ENCODE measurements at places on chromosomes 7 and 10.

GRCh38 chr7:88042157-88042556 lies 108.1 kb downstream of the ADAM22 start:
- H3K4me1 ChIP-seq, result no peaks in the 10 kb centered on the region
- H3K27me3 ChIP-seq, result no peaks in the 10 kb centered on the region
- H3K27ac ChIP-seq, result no peak overlapping the region

- no peaks in the 10 kb centered on the region for H3K4me1 ChIP-seq
- H3K27me3 ChIP-seq, result no peaks in the 10 kb centered on the region
- DNase-seq, result no peak
- H3K36me3 ChIP-seq, result no peaks in the 10 kb centered on the region
- no peak overlapping the region for H3K4me3 ChIP-seq
These were observed 290.4 kb downstream of the IPMK start for GRCh38 chr10:57977262-57977661.

DNA sequence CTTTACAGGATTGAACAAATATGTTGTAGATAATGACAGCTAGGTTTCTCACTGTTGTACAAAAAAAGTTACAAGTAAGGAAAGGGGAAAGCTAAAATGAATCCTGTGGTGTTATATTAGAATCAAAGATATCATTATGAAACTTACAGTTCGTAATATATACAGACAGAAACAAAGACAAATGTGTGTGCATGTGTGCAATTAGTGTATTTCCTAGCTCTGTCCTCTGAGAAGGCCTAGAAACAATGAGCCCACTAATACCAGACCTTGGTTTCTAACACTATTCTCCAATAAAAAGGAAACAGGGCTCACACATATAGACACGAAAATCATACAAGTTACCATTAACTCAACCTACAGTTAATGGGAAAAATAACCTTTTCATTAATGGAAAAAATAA lies 8.0 kb downstream of the KDM7A start:
- no peak for DNase-seq
- H3K27me3 ChIP-seq, result no peaks in the 10 kb centered on the region

GRCh38 chr7:80439894-80440821 lies 71.7 kb downstream of the GNAT3 start:
- no peak for DNase-seq
- H3K27me3 ChIP-seq, result no peaks in the 10 kb centered on the region
- H3K27ac ChIP-seq, result no peak overlapping the region

- H3K27me3 ChIP-seq, result no peaks in the 10 kb centered on the region
- no peak overlapping the region for H3K27ac ChIP-seq
- no peak overlapping the region for H3K4me3 ChIP-seq
- no peaks in the 10 kb centered on the region for H3K36me3 ChIP-seq
These were observed 127.1 kb downstream of the KMT2E start for GRCh38 chr7:105141068-105141467.

DNA sequence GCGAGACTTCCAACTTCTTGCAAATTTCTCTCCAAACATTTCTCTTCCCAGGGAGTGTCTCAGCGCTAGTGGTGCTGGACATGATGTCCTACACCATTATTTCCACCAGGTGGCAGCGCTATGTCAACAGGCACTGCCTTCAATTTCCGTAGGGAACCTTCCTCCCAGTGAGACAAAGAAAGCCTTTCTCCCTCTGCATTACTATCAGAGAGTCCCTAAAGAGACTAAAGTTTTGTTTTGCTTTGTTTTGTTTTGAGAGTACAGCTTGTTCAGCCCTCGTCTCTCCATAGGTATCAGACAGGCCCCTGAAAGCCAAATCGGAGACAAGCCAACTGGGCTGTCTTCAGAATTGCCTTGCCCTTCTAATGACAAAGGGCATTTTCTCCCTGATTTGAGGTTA lies 44.2 kb upstream of the GGCT start:
- no peaks in the 10 kb centered on the region for H3K27me3 ChIP-seq
- DNase-seq, result peak; percentile 65

DNA sequence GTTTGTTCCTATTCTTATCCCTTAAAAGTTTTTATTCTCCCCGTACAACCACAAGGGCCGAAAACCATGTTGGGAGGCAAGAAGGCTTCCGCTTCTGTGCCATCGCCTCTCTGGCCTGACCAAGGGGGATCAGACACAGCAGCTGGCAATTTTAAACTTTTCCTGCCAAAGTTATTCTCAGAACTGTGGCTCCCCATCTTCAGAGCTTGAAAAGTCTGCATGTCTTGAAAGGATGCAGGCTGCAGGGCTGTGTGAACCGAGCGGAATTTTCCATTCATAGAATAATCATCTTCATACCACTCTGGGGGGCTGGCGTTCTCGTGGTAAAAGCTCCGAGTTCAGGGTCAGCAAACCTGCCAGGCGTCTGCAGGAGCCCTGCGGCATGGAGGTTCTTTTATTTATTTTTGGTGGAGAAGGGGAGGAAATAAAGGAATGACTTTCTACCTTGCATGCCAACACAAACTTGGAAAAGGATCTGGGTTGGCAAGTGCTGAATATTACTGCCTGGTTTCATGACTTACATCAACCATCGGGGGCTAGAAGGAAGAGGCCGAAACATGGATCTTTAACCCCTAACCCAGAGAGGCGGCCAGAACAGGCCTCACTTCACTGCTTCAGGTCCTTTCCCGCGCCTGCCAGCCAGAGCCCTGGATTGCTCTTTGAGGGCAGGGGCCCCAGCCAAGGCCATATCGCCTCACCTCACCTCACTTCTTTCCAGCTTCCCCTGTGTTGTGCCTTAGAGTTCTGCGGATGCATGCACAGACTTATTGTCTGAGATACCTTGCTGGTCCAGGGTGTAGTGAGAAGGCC lies 3.0 kb upstream of the NANOS1 start:
- H3K4me3 ChIP-seq, result no peak overlapping the region
- H3K36me3 ChIP-seq, result no peaks in the 10 kb centered on the region
- peak overlapping the region; percentile 68 for H3K27ac ChIP-seq
- H3K27me3 ChIP-seq, result no peaks in the 10 kb centered on the region

DNA sequence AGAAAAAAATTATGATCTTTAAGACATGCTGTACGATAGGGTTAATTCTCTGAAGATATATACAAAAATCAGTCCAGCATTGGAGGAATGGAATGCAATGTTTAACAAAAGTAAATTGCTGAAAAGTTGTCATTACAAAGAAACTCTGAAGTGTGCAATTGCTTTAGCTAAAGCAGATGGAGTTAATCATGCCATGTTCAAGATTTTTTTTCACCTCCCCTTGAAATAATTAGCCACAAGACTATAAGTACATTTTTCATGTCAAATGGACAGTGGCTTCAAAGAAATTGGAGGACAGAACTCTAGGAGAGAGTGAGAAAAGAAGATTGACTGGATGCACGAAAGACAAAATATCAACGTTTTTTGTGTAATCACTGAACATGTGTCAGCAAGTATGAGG lies 63.1 kb upstream of the MEOX2 start:
- H3K4me1 ChIP-seq, result no peaks in the 10 kb centered on the region
- no peaks in the 10 kb centered on the region for H3K27me3 ChIP-seq
- H3K4me3 ChIP-seq, result no peak overlapping the region
- no peak for DNase-seq
- H3K36me3 ChIP-seq, result no peaks in the 10 kb centered on the region

GRCh38 chr7:43491984-43492383 lies 90.9 kb upstream of the STK17A start:
- no peak overlapping the region for H3K27ac ChIP-seq
- H3K4me3 ChIP-seq, result no peak overlapping the region
- no peaks in the 10 kb centered on the region for H3K27me3 ChIP-seq
- no peak for DNase-seq
- peaks cover 19% of the 10 kb centered on the region for H3K4me1 ChIP-seq

DNA sequence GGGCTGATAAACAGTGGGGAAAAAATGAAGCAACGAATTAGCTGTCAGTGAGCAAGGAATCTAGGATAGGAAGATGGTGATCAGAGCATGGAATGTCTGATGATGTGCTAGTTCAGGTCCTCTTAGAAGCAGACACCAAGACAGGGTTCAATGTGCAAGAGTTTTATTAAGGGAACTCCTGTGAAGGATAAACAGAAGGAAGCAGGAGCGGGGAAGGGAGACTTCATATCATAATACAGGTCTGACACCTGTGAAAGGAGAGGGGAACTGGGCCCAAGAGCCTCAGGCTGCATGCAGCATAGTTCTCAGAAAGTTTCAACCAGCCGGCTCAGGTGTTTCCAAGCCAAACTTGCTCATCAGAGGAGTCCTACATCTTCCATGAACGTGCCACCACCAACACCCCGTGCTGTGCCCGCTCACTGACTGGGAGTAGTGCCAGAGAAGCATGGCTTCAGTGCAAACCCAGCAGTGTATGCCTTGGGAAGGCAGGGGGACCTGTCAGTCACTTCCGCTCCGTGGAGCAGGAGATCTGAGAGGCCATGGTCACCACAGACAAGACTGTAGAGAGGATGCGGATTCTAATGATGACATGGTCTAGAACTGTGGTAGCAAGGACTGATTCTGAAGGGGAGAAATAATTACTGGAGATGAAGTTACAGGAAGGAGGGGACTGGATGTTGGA lies 45.8 kb downstream of the ZNF800 start:
- H3K4me1 ChIP-seq, result no peaks in the 10 kb centered on the region
- H3K4me3 ChIP-seq, result no peak overlapping the region
- no peak for DNase-seq
- H3K36me3 ChIP-seq, result no peaks in the 10 kb centered on the region
- H3K27ac ChIP-seq, result no peak overlapping the region

- no peaks in the 10 kb centered on the region for H3K27me3 ChIP-seq
- DNase-seq, result no peak
- no peaks in the 10 kb centered on the region for H3K36me3 ChIP-seq
- peaks cover 5% of the 10 kb centered on the region for H3K4me1 ChIP-seq
- no peak overlapping the region for H3K27ac ChIP-seq
These were observed 16.6 kb downstream of the PIP4K2A start for GRCh38 chr10:22697800-22698199.

GRCh38 chr10:90788968-90789367 lies 68.9 kb downstream of the HTR7 start:
- no peaks in the 10 kb centered on the region for H3K27me3 ChIP-seq
- no peak overlapping the region for H3K4me3 ChIP-seq
- H3K36me3 ChIP-seq, result no peaks in the 10 kb centered on the region

- H3K36me3 ChIP-seq, result no peaks in the 10 kb centered on the region
- H3K4me1 ChIP-seq, result no peaks in the 10 kb centered on the region
- DNase-seq, result no peak
- H3K4me3 ChIP-seq, result no peak overlapping the region
- no peaks in the 10 kb centered on the region for H3K27me3 ChIP-seq
These were observed 2.0 kb downstream of the GAL3ST4 start for GRCh38 chr7:100166317-100166940.

DNA sequence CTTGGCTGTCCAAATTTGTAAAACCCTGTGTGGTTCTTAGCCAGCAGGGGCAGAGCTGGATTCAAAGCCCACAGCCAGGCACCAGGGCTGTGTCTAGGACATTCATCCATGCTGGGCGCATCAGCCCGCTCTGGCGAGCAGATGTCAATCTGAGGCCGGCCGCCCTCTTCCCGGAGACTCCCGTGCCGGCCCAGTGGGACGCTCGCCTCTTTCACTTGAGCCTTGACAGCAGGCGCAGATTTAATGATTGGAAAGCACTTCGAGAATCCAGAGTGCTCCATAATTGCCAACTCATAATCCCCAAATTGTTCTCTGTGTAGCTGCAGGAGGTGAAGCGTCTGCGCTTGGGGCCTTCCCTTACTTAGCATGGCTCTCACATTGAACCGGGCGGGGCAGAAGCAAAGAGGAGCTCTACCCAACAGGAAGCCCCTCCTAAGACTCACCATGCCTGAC lies 36.7 kb downstream of the SLIT1 start:
- H3K27me3 ChIP-seq, result no peaks in the 10 kb centered on the region
- H3K4me1 ChIP-seq, result no peaks in the 10 kb centered on the region
- no peaks in the 10 kb centered on the region for H3K36me3 ChIP-seq
- no peak overlapping the region for H3K27ac ChIP-seq
- no peak for DNase-seq
- H3K4me3 ChIP-seq, result no peak overlapping the region

DNA sequence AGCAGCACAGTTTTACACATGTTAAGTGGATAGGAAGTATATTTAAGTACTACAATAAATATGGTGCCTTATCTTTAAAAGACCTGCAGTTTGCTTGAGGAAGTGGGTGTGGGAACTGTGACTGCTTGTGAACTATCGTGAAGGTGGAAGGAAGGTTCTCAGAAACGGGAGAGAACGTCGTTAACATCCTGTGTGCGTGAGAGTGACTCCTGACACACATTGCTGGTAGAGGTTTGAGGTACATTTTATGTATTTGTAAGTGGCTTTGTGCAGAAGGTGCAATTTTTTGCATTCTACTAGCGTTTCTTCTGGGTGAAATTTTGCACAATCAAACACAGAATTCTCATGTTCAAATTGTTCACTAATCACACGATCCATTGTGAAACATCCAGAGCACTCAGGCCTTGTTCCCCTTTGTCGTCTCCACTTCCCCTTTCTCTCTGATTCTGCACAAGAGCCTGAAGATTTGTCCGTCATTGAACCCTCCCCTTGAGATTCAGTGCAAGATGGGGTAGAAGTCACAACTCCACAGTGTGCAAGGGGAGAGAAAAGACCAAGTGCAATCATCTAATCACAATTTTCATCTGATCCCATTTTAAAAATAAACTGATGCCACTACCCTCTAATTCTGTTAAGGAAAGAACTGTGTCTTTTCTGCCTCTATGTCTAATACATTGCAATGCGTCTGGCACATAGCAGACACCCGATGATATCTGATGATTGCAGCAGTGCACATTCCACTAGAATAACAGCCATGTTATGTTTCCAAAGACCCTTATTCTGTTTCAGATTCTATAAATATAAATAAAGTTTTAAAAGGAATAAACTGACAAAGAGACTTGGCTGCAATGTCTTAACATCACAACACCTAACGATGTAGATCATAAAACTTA lies 279.9 kb downstream of the NEBL start:
- no peak for DNase-seq
- no peaks in the 10 kb centered on the region for H3K36me3 ChIP-seq
- no peaks in the 10 kb centered on the region for H3K27me3 ChIP-seq
- no peak overlapping the region for H3K27ac ChIP-seq
- no peaks in the 10 kb centered on the region for H3K4me1 ChIP-seq
- no peak overlapping the region for H3K4me3 ChIP-seq

Data from pancreas (tissue), 10 donors.